ENCODE measurements at places on chromosomes 1 and 21.

GRCh38 chr1:156316909-156317308 lies 17.8 kb upstream of the VHLL start:
- no peak for DNase-seq

- no peak for DNase-seq
These were observed 21.8 kb downstream of the PPT1 start for GRCh38 chr1:40075266-40075665.

- peak; percentile 94 for DNase-seq
These were observed at the start of gene OMA1 for GRCh38 chr1:58546520-58547308. Gene OMA1 (minus strand): TSS chr1:58546726. CDS start chr1:58539294, 7,432 bp downstream.

GRCh38 chr1:6348511-6349191 lies 44.9 kb downstream of the ACOT7 start:
- no peak for DNase-seq

- DNase-seq, result peak; percentile 68
These were observed 956 bp downstream of the CPLANE2 start for GRCh38 chr1:16235944-16236510.

DNA sequence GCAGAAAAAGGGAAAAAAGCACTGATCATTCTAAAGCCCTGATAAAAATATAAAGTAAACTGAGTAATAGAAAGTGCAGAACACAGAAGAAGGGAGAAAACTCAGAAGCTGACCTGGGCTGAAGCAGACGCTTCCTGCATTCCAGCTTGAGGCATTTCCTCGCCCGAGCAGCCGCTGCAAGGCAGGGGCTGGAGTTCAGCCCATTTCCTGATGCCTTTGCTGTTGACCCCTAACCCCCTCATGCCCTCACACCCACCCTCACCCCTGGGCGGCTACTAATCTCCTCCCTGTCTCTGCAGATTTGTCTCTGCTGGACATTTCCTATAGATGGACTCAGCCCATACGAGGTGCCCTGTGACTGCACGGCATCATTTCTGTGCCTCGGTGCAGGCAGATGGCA lies 227.8 kb downstream of the NPHP4 start:
- no peak for DNase-seq

All from NCI-H69 (cell line).